Body of pancreas (tissue), 4 donors: ENCODE measurements at places on chromosomes 7 and 10. TPM values are rescaled to one million over a fixed set of nuclear protein-coding genes. Genes with fewer than 3 reads are reported as not detected.
A peak's percentile ranks its signal among the peaks of the same experiment; 100 is the strongest.

- no peak for DNase-seq
Observed at GRCh38 chr10:128048819-128049210, 77.4 kb downstream of the MKI67 start.

- no peak for DNase-seq
Observed at GRCh38 chr7:14229047-14229446, 239.6 kb upstream of the ETV1 start.

GRCh38 chr10:22022257-22023032, 18.9 kb upstream of the DNAJC1 start:
- DNase-seq: peak; percentile 9

GRCh38 chr7:4792537-4793126, 17.2 kb downstream of the AP5Z1 start:
- peak; percentile 55 for DNase-seq

DNA sequence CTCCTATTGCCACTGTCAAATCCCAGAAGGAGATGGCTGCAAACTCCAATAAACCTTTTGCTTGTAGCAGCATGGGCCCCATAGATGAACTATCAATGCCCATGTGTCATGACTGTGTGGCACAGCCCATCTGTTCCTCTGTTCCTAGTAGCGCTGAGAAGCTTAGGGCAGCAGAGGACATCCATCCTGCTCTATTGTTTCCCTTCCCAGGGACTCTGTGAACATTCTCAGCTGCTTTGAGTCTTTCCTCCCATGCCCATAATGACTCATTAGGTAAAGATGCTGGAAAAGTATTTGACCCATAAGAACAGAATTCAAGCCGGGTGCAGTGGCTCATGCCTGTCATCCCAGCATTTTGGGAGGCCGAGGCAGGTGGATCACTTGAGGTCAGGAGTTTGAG, 28.3 kb downstream of the STMP1 start:
- DNase-seq: no peak

LRRC27 gene
- 24.7 TPM for total RNA-seq

CTAGE8 gene
- total RNA-seq: not detected

TUBB8 gene
- not detected for total RNA-seq

TEX36 gene
- not detected for total RNA-seq

TMEM184A gene
- total RNA-seq: 21.0 TPM
